ENCODE measurements at places on chromosomes 4 and X.

GRCh38 chrX:45070116-45071007, 130.3 kb downstream of the DIPK2B start:
- DNase-seq = no peak

DNA sequence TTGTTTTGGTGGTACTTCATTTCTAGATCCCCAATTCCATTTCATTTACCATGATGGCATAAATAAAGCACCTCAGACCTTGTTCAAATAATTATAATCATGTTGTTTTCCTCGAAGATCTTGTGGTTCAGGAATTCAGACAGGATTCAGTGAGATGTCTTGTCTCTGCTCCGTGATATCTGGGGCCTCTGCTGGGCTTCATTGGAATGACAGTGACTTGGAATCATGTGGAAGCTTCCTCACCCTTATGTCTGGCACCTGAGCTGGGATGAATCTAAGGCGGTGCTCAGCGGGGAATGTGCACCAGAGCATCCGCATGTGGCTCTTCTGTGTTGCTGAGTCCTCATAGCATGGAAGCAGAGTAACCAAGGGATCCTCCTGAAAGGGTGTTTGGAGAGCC, 132.2 kb downstream of the VEGFC start:
- DNase-seq = no peak

DNA sequence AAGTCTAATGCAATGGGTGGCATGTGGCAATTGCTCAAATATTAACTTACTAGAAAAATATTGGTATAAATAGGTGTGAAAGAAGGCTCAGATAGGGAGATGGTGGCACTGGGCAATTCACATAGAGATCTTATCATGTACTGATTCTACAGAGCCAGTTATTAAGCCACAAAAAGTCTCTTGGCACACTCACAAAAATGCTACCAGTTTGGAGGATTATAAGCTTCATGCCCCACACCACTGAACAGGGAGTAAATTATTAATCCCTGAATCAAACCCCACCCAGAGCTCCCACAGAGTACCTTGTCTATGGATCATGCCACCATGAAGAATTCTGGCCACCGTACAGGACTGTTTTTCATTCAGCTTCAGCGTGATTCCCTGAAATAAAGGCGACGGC, 13.8 kb downstream of the MPP1 start:
- no peak for DNase-seq

DNA sequence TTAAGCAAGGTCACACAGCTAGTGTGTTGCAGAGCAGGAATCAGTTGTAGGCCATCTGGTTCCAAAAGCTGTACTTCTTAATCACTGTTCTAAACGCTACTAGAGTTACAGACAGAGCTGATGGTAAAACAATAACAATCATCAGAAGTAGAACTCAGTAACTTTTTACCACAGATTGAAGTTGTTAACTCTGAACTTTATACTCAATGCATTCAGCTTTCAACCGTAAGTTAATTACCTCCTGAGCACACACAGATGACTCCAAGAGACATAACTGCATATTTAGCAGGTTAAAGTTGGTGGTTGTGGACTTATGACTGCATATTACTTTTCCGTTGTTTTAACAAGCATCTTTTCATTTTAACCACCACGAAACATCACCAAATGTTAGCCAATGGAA, 127.3 kb downstream of the PRSS12 start:
- DNase-seq = no peak

- no peak for DNase-seq
Measured at GRCh38 chr4:121238461-121238860, 74.3 kb upstream of the TNIP3 start.

GRCh38 chr4:113971706-113972360, 7.6 kb downstream of the ARSJ start:
- no peak for DNase-seq

DNA sequence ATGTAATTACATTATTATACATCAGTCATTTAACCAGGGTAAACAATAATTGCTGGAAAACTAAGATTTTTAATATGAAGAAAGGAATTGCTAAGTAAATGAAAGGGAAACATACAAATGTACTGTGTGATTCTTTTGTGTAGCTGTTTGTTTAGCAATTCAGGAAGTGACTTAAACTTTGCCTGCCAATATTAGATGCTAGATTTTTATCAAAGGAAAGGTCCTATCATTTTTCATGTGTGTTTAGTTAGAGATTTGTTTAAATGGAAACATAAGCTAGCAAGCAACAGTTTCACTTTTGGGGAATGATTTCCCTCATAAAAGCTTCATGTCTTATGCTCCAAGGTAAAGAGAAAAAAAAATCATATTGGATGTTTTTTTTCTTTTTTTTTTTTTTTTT, 95.1 kb upstream of the LIMCH1 start:
- no peak for DNase-seq

DNA sequence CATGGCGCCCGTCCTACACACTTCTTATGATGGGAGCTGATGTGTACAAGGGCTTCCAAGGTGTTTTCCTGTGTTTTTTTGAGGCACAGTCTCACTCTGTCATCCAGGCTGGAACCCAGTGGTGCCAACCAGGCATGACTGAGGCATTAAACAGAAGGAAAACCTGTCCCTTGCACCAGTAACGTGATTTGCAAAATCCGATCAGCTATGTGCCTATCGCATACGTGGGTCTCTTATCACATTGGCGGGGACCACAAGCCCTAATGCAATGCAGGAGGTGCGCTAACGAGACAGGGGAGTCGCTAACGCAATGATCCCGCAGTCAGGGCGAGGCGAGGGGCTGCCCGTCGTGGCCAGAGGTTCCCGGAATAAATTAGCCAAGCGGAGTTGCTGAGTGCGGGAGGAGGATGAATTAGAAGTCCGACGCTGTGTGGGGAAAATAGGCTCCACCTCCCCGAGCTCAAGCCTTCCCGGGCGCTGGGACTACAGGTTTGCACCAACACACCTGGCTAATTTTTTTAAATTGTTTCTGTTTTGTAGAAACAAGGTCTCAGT, 162.7 kb downstream of the SHOX start:
- no peak for DNase-seq

GRCh38 chr4:155442267-155443105, 65.7 kb upstream of the MAP9 start:
- peak; percentile 58 for DNase-seq

GRCh38 chr4:183422962-183423631, 21.3 kb upstream of the CDKN2AIP start:
- DNase-seq = peak; percentile 35

GRCh38 chr4:142719854-142720541, 126.1 kb downstream of the INPP4B start:
- DNase-seq = peak; percentile 41

- no peak for DNase-seq
Measured at GRCh38 chr4:121189326-121190215, 25.4 kb upstream of the TNIP3 start.

DNA sequence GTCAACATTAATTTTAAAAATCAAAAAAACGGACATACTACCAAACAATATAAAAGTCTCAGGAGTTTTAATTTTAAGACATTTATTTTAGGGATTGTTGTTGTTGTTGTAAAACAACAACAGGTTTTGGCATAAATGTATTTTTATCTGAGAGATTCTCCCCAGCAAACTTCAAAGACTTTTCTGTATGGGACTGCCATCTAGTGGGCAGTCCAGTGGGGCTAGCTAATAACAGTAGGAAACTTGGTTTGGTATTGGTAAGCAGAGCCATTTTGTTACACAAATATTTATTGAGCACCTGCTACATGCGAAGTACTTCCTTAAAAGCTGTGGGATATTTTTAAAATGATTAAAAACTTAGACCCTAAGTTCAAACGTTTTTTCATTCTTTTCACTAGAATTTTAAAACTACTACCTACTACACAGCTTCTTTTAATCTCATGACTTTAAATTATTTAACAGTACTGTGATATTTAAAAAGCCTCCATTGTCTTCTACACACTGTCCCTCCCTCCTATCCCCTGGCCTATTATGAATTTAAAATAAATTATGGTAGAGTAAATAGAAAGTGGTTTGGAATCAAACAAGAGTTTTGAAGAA, 1028.4 kb upstream of the INTU start:
- peak; percentile 12 for DNase-seq

GRCh38 chr4:126599746-126600145, 1033.0 kb upstream of the INTU start:
- no peak for DNase-seq

DNA sequence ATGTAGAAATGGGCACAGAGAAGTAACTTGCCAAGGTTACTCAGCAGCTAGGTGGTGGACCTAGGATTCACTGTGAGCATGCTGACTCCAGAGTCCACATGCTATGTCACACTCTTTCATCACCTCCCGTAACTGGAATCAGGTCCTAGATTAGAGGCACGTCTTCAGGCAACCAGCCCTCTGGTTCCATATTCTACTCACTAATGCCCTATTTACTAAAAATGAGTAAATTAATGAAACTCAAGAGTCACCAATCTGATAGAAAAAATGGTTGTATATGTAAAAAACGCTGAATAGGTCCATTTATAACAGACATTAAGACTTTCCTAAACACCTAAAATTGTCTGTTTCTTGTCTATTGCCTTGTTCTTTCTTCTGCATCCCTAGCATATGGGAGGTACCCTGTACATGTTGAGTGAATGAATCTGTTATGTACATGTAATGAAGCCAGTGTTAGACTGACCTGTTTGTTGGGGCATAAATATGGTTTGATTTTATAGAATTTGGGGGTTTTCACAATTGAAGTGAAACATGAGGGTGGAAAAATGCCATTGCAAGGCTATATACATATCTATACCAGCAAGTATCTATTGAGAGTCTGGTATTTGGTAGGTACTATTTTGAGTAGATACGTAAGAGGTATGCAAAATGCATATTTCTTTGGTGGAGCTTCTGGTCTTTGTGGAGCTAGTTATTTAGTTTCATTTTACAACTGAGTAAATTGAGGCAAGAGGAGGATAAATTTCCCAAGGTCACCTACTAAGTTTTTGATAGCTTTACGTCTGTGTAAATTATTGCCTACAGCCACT, 7.5 kb upstream of the RUFY3 start:
- peak; percentile 61 for DNase-seq

- no peak for DNase-seq
Measured at GRCh38 chrX:37959212-37960021, 46.9 kb upstream of the SYTL5 start.

GRCh38 chrX:151228935-151229334, 52.6 kb downstream of the GPR50 start:
- DNase-seq = no peak

DNA sequence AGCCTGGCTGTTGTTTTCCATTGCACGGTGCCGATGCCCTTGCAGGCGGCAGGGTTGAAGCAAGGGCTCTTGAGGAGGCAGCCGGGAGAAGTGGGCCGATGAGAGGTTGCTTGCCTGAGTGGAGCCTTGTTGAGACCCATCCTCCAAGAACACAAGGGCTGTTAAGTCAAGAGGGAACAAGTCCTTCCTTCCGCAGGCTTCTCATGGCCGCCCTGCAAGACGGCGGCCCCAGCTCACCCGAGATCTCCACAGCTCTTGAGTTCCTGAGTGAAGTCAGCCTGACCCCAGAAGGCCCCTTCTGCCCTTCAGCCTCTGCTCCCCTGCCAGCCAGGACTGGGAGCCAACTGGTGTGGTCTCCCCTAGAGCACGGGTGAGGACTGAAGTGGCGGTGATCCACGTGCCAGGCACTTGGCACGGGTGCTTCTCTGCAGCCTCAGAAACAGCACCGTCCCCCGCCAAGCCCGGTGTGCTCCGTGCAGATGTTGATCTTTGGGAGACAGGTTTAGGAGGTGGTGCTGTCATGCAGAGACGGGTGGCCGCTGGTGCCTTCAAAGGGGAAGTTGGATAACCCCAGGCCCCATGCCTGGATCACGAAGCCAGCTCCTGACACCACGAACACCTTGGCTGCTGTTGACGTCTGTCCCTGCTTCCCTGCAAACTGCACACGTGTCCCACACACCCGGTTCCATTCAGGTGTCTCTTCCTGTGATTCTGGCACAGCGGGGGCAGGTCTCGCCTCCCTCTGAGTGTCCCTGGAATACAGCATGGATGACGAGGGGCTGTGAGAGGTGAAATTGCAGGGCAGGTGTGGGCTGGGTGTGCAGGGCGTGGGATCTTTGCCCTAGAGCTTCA, 164.4 kb upstream of the PSAPL1 start:
- DNase-seq = no peak

DNA sequence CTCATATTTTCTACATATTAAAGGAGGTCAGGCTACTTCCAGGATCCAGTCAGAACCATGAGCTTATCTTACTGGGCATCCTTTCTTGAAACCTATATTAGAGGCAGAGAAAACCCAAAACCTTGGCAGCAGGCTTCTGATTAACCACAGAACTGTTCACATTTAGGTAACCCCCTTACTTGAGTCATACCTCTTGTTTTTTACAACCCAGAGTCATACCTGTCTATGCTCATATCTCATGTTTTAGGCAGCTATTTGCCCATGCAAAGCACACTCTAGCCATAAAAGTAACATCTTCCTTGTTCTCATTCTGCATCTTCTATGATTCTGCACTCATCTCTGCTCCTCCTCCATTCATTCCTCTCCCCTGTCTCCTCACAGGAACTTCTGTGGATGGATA, 138.0 kb upstream of the SMIM31 start:
- DNase-seq = no peak

- DNase-seq = no peak
Measured at GRCh38 chrX:14616836-14617235, 87.5 kb downstream of the GLRA2 start.

DNA sequence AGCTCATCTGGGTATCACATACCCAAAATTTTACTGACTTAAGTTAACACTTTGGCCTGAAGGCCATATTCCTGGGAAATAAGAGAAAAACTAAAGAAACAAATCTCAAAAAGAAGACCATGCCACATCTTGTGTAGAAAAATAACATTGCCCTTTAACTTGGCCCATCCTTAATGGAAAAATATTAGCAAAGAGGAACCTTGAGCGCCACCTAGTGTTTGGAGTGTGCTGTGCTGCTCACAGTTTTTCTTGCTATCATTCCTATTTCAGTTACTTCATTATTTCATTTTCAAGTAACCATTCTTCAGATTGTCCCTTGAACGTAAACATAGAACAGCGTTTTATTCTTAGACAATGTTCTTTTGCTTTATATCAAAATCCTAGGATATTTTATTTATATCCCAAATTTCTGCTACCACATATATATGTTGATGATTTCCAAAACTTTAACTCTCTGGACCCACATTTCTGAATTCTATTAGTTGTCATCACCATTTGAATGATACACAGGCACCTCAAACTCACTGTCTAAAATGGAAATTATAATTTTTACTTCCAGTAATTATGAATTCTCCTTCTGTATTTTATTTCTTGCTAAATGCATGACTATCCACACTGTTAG, 999.0 kb upstream of the ADGRL3 start:
- peak; percentile 47 for DNase-seq

DNA sequence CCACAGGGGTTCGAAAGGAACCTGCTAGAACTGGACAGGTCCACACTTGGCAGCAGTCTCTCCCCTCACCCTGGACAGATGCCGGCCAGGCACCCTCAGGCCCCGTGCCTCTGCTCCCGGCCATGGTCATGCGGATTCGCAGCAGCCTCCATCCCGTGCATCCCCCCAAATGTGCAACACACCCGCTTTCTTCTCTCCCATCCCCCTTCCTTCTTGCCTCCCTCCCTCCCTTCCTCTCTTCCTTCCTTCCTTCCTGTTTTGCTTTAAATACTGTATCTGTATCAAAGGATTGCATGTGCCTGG, 35.0 kb upstream of the HMX1 start:
- no peak for DNase-seq

GRCh38 chr4:182648766-182649165, 268.4 kb downstream of the DCTD start:
- DNase-seq = no peak
